ENCODE measurements at places on chromosomes 5 and 9. TPM values are rescaled to one million over a fixed set of nuclear protein-coding genes. Genes with fewer than 3 reads are reported as not detected.

VLDLR gene
- total RNA-seq = 3.8 TPM

JAKMIP2 gene
- 15.6 TPM for total RNA-seq

FOXD4L5 gene
- total RNA-seq = not detected

GLRA1 gene
- total RNA-seq = not detected

SPINK5 gene
- 0.34 TPM for total RNA-seq

MAMDC2 gene
- total RNA-seq = 4.2 TPM

KCTD16 gene
- 0.89 TPM for total RNA-seq

F2RL2 gene
- 0.59 TPM for total RNA-seq

IL31RA gene
- 1.6 TPM for total RNA-seq

GABRA6 gene
- total RNA-seq = not detected

SIT1 gene
- total RNA-seq = not detected

GDF9 gene
- 2.4 TPM for total RNA-seq

OMD gene
- not detected for total RNA-seq

DNA sequence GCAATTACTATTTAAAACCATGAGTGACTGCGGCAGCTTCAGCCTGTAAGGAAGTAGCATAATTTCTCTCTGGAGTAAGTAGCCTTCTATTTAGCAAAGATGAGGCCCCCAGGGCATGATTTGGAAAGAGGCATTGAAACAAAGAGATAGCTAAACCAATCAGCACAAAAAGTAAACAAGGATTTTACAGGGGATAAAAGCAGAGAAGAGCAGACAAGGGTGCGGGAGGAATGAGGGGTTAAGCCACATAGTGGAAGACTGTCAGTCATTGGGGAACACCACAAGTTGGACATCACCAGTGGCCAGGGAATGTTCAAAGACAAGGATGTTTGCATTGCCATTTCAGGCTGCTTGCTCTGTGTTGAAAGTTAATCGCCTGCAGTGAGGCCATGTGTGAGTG, 24.0 kb upstream of the C5orf63 start:
- DNase-seq = no peak

DNA sequence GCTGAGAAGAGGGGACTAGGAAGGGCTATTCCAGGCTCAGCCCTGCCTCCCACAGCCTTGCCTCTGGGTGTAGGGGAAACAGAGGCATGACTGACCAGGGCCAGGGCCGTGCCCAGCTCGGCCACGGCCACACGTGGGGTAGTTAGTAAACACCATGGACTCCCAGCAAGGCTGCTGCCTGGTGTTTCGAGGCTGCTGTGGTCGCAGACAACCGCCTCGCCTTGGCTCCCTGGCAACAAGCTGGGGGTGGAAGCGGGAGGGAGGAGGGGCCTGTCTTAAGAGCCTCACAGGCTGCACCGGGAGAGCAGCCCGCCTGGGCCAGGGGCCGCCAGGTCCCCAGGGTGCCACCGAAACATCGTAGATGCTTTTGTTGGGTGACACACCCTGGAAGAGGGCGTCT, 90.2 kb upstream of the CACNA1B start:
- DNase-seq = no peak

DNA sequence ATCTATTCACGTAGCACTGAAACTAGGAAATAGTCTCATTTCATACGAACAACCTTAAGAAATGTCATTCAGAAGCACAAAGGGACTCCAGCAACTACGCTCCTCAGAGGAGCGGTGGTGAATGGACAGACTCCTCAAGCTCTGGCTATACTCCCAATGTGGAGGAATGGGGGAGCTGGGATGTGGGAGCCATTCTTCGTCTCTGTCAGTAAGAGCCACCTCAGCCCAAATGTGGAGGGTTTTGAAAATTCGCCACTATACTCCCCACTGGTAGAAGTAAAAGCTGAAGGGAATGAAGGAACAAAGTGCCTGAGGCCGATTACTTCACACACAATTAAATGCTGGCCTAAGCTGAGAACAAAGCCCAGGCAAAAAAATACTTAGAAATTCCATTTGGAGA, 96.3 kb downstream of the ADAMTS12 start:
- DNase-seq = no peak

DNA sequence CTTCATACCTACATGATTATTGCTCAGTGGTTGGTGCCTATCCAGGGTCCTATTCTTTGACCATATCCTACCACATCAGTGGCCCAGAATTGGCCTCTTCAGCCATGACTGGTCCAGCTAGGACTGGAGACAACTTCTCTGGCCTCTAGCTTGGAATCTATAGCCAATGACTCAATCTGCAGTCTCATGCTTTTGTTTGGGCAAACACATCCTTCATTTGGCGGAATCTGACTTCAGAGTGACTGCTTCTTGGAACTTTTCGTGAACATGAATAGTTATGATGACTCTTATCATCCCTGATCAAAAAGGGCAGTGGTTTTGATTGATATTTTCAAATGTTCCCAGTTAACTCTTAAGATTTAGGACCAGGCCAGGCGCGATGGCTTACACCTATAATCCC, 134.1 kb downstream of the PAPPA start:
- no peak for DNase-seq

- DNase-seq = no peak
These were observed 67.0 kb upstream of the SYK start for GRCh38 chr9:90734631-90735030.

DNA sequence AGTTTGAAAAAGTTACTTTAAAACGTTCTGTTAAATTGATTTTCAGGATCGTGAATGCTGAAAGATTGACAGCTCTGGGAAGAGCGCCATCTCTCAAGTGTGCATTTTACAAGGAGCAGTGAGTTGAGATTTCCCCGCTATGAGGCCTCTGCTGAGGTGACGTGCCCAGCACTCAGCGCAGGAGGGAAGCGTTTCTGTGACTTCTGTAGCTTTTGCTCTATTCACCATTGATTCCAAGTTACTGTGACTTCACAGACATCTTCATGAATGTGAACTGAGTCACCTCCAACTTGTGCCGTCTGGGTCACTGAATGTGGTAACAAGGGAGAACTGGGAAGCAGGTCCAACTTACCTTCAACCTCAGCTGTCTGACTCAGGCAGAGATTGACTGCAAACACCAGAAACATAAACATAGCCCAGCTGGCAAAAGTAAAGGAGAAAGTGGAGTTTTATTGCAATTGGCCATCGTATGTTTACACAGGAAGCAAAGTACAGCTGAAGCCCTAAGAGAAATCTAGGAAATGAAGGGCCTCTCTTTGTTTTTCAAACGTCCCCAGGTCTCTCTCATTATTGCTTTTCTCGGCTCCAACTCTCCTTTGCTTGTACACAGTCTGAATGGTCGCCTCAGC, 428.8 kb upstream of the CLINT1 start:
- DNase-seq = peak; percentile 37

GRCh38 chr5:1429066-1429465, 16.2 kb downstream of the SLC6A3 start:
- no peak for DNase-seq

DNA sequence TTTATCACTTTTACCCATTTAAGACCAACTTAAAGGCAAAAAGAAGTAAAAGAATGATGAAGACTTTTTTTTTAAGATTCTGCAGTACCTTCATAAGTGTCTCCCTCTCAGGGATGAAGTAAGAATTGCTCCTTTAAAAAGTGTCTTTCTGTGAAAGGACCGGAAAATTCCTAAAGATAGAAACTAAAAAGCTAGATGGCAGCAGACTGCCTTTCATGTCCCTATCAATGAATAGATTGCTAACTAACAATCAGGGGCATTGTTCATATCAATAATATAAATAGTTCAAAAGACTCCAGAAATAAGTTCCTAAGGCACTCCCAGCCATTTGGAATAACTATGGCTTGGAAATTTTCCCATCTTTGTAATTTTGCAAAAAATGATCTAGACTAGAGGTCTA, 558.0 kb downstream of the PDE4D start:
- DNase-seq = no peak

- no peak for DNase-seq
These were observed 12.3 kb downstream of the PDLIM4 start for GRCh38 chr5:132269635-132270334.

- DNase-seq = no peak
These were observed 14.4 kb downstream of the ELAVL2 start for GRCh38 chr9:23811633-23812032.

GRCh38 chr9:13586587-13587374, 307.3 kb upstream of the MPDZ start:
- no peak for DNase-seq

DNA sequence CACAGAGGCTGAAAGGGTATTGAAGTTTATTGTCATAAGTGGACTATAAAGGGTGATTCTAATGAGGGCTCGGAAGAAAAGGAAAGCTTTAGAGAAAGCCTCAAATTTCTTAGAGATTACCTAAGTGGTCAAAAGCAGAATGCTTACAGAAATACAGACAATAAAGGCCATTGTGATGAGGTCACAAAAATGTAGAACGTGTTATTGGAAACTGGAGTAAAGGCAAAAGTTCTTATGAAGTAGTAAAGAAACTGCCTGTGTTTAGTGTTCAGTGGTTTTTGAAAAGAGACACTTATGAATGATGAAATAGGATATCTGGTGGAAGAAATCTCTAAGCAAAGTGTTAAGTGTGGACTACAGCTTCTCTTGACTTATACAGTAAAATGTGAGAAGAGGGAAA, 726.9 kb downstream of the DNAH5 start:
- no peak for DNase-seq

- no peak for DNase-seq
These were observed 136.7 kb upstream of the PJA2 start for GRCh38 chr5:109546461-109546860.

GRCh38 chr9:134641173-134641989, at the start of gene COL5A1:
COL5A1 (plus strand) TSS chr9:134641803; CDS start chr9:134642188, 385 bp downstream.
- DNase-seq = peak; percentile 86

DNA sequence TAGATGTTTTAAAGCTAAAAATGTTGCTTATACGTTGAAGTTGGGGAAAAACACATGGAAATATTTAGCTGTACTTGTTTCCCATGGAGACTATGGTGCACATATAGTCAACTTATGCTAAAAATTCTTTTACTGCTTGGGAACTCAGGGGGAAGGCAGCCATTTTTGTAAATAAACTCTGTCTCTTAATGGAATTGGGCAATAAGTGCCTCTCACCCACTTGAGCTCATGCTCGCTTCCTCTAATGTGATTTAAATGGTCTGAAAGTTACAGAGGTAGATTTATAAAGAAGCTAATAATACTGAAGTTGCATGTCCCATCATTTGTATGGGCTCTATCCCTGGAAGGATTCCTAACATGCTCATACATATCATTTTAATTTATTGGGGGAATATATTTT, 523.8 kb downstream of the RASEF start:
- no peak for DNase-seq

- no peak for DNase-seq
These were observed 149.2 kb downstream of the GABBR2 start for GRCh38 chr9:98559561-98559960.

DNA sequence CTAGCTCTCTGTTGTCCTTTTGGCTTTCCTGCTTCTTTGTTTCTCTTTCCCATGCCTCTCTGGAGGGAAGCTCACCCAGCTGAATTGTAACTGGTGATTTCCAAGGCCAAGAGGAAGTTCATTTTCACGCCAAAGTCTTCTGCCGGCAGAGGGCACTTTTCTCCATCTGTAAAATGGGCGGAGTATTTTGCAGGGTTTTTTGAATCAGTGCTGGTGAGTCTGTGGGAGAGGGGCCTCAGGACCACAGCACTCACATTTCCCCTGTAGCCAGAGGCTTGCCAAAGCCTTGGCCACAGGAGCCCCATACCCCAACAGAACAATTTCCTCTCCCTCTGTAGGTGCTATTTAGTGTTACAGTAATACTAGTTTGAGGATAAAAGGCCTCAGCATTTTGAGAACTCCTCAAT, 42.3 kb upstream of the MATR3 start:
- no peak for DNase-seq

GRCh38 chr9:129258124-129258822, 80.2 kb upstream of the IER5L start:
- DNase-seq = peak; percentile 41

DNA sequence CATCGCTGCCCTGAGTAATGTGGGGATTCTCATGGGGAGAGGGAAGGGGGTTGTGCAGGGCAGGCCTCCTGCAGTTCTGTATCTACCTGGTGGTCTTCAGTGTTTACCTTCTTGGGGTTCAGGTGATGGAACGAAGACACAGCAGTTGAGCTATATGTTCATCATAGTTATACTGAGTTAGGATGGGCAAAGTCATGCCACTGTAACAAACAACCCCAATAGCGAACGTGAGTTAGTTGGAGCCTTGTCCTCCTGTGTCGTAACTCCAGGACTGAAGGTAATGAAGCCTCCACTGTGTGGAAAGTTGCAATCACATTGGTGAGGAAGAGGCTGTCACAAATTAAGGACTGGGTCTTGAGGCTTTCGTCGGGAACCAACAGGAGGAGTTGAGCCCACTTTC, 64.4 kb downstream of the DAPK1 start:
- DNase-seq = no peak

- no peak for DNase-seq
These were observed 122.9 kb upstream of the OSMR start for GRCh38 chr5:38722918-38723317.

GRCh38 chr9:127574072-127574993, 37.7 kb upstream of the STXBP1 start:
- peak; percentile 97 for DNase-seq

DNA sequence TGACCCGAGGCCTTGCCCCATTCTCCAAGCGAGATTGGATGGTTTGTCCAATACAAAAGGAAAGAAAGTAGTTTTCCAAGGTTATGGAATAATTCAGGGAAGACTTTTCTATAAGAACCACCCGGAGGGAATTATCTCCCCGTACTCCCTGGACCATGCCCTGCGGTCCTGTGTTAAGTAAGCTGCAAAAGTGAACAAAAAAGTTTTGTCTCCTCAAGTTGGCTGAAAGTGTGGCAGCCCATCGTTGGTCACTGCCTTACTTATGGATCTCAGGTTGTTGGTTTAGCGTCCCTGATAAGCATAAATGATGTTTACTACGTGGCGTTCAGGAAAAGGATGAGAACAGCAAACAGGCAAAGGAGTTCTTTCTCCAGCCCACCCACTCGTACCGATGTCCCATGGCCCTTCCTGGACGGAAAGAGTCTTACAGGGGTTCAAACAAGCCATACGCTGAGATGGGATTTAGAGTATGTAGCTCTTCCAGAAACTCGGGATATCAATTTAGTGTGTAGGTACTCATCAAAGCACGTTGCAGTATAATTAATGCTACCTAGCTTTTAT, 413 bp upstream of the AUH start:
- DNase-seq = peak; percentile 6

GRCh38 chr9:94922691-94923107, 196.2 kb downstream of the AOPEP start:
- DNase-seq = no peak

DNA sequence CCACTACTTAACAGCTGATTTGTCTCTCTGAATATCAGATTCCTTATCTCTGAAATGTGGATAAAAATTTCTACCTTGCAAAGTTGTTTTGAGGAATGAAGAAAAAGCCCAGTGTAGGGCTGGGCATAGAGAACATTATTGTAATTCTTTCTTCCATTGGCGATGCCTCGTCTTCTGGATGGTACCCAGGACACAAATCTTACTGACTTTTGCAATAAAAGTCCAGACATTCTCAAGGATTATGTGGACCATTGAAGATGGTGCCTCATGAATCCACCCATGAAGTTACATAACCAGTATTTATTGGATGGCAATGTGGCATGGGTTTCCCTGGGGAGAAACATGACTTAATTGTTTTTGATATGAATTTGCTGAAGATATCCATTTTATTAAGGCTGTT, 33.1 kb downstream of the NNT start:
- DNase-seq = peak; percentile 23
